AG09319 (cell line): ENCODE measurements at places on chromosomes 6 and 20.

DNA sequence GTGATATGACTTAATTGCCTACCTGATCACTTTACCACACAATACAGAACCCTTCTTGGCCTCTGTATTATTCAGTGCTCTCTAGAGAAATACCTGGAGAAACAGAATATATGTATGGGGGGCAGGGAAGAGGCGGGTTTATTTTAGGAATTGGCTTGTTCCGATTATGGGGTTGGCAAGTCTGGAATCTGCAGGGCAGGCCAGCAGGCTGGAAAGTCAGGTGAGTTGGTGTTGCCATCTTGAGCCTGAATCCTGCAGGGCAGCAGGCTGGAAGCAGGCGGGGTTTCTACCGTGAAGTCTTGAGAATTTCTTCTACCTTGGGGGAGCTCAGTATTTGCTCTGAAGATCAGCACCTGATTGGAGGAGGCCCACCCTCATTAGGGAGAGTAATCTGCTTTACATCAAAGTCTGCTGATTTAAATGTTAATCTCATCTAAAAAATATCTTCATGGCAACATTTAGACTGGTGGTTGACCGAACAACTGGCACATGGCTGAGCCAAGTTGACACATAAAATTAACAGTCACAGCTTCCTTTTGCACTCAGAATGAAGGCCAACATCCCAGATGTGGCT, 193.9 kb downstream of the ZDHHC14 start:
- DNase-seq, result no peak

- DNase-seq, result no peak
Measured at GRCh38 chr6:110544472-110544871, 68.1 kb upstream of the SLC22A16 start.

DNA sequence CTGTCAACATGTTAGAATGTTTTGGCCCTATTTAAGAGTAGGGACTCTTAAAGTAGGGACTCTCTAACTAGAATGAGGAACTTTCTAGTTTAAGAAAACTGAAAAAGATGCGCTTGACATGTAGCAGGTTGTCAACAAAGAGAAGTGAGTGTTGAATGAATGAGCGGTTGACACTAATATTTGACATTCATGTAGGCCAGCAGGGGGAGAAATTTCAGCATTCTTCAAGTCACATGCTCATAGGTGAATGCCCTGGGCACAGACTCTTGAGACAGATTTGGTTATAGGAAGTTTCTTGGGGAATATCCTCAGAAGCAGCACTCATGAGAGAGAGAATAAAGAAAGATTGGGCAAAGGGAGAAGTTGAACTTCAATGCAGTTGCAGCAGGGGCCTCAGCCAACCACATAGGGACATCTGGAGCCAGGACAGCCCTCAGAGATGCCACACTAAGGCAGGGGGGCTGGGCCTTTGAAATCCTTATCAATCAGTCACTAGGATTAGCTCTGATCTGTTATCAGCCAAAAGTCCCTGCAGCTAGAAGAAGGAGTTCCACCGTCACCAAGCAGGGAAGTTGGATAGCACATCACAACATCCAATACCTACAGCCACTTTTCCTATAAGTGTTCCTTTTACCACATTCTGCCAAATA, 145.1 kb upstream of the FKBP1C start:
- no peak for DNase-seq

DNA sequence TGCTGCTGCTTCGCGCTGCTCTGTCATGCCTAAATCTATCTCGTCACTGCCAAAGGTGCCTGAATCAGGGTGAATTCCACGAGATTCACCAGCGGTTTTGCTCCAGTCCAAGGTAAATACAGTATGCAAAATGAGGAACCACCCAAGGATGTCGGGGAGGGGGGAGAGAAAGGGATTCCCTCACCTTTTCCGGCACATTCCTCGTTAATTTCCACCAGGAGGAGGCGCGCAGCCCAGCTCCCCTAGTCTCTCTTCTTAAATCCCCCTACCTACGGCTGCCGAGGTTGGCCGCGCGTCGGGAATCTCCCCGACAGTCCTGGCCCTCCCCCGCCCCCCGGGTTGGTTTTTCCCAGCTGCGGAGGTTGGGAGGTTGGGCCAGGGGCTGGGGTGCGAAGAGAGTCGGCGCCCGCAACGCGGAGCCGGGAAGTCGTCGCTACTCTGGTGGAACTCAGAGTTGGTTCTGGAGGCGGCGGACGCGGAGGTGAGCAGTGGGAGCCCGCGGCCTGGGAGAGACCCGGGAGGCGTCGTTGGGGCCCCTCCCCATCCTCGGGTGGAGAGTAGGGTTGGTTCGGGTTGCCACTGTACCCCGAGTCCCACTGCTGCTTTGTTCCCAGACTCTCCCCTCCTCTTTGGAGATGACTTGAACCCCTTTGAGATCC, at the start of gene TPBG:
TSS of gene TPBG (plus strand) at position 390 of the 659 bp plus-strand sequence. CDS start 1,145 bp downstream, outside the sequence.
- DNase-seq, result no peak

- peak; percentile 84 for DNase-seq
Measured at GRCh38 chr20:9051508-9051907, 17.4 kb upstream of the PLCB4 start.

DNA sequence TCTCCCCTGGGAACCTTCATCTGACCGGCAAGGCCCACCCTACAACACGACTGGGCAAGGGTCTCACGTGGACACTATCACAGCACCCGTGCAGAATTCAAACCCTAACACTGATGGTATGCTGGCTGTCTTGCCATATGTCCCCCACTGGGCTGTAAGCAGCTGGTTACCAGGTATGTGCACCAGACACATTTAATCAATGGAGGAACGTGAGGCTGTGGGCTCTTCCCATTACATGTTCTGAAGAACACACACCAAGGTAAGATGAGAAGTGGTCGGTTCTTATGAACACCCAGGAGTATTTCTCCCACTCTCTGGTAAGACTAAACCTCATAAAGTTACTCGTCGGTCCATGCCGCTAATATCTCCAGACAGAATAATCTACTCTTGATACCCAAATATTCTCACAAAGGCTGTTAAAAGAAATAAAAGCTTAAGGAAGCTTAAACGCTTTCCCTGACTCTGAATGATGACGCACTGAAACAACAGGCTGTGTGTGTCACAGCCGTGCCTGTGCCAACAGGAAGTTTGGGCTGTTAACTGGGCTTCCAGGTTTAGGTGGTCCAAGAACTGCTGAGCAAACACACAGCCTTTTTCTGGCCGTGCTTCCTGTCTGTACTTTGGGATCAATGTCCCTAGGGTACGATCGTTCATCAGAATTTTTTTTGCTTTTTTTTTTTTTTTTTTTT, 75.3 kb downstream of the SLC23A2 start:
- DNase-seq, result no peak

DNA sequence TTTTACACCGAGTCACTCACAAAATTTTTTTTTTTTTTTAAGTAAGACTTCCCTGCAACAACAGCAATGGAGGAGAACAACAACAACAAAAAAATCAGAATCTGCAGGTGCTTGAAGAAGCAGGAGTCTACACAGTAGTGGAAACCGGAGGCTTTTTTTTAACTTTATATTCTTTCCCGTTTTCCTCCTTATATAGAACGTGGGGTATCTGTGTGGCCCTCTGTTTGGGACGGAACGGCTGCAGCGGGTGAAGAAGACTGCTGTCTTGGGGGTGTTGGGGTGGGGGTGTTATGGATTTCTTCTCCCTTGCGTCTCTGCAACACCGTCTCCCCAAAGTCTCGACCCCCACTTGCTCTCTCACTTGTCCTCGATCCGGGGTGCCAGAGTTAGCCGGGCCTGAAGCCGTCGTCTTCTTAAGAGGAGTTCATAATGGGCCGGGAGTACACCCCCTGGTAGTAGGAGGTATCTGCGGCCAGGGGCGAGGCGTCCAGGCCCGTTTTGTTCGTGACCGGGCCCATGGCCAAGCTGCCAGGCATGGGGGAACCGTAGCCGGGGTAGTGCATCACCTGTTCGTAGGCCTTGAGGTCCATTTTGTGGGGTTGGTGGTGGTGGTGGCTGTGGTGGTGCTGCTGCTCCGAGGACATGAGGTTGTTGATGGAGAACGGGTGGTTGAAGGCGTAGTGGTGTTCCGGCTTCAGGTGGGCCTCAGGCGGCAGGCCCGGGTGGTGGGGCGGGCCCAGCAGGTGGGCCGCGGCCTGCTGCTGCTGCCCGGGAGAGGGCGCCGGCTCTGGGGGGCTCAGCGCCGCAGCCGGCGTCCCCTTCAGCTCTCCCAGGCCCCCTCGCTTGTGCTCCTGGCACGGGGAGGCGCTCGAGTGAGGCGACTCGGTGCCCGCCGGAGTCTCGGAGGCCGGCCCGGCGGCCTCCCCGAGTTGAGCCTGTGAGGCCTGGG, 2.7 kb downstream of the FOXA2 start:
- no peak for DNase-seq

DNA sequence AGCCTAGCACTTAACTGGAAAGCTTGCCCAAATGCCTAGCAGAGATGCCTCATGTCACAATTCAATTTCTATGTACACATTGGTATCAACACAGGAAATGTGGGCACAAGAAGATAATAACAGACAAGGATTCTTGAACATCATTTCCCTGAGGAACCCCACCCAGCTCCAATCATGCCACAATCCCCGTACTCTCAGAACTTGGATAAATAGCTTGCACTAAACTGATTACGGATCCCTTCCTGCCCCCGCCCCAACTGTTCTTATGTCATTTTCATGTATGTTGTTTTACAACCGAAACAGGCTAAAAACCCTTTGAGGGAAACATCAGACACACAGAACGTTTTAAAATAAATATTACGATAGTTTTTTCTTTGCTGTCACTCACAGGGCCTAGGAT, 87.1 kb downstream of the BACH2 start:
- DNase-seq, result no peak

GRCh38 chr20:3751675-3752385, 15.7 kb downstream of the ADISSP start:
- DNase-seq, result no peak

- no peak for DNase-seq
Measured at GRCh38 chr6:119449331-119450156, 100.0 kb upstream of the MAN1A1 start.

- DNase-seq, result no peak
Measured at GRCh38 chr20:50746138-50746940, 15.0 kb downstream of the PARD6B start.

DNA sequence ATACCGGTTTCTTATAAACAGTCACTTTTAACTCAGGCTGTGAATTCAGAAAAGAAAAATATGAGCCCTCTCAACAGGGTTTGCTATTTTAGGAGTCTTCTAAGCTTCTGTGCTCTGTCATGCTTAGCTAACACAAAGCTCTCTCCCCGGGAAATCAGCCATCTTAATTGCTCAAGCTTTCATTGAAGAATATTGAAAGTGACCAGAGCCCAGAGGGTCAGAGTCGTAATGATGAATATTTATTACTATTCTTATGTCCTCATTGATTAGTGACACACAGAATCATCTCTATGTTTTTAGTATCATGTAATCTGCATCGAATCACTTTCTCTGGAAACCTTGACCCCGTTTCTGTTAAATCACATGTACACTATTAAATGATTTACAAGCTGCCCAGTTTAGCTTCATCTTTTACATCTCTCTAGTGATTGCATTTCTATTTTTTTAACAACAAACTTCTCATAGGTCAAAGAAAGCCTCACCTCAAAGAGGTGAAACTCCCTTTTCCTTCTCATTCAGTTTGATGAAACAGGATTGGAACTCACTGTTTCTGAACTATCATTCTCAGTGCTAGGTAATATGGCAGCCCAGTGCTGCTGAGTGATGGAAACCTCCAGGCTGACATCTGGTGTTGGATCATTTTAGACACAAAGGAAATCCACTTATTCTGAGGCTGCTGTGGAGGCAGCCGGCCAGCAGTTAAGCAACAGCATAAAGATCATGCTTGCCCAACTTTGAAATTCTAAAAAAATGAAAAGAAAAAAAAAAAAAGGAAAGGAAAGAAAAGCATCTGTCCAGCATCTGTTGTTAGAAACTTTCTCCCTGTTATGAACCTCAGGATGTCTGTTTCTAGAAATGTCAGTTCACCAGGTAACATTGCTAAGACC, 96.3 kb downstream of the RFPL4B start:
- DNase-seq, result peak; percentile 86

GRCh38 chr20:3681931-3682781, at the start of gene ADAM33:
ADAM33 (minus strand) TSS chr20:3682010; CDS start chr20:3682004, 6 bp downstream.
- no peak for DNase-seq

GRCh38 chr6:31609519-31610406, 5.3 kb upstream of the AIF1 start:
- DNase-seq, result no peak

GRCh38 chr6:136784910-136785746, 7.1 kb downstream of the MAP3K5 start:
- no peak for DNase-seq

GRCh38 chr6:130050230-130050629, 31.8 kb downstream of the L3MBTL3 start:
- DNase-seq, result peak; percentile 22

DNA sequence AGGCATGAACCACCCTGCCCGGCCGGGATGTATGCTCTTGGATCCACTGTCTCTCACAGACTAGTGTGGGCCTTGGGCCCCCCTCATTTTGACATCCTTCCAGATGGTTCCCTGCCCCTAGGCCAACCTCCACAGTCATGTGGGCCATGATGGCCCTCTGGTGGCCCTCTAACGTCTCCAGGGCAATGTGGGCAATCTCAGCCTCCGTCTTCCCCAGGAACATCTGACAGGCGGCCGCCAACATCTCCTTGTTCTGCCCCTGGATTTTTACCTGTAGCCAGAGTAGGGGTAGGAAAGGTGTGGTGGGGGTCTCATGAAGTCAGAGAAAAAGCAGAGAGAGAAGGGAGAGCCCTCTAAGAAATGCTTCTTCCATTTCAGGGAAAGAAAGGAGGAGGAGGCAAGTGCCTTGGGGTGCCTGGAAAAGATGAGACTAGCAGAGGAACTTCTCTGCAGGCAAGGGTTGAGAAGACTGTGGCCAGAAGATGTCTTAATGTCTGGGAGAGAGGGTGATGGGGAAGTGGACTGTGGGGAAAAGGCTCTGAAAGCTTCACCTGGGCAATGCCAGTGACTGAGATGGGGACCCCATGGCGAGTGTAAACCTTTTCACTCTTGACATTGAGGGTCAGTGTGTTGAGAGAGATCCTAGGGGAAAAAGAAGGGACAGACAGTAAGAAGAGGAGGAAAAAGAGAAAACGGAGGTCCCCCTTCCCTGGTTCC, 1.3 kb downstream of the FLOT1 start:
- no peak for DNase-seq

DNA sequence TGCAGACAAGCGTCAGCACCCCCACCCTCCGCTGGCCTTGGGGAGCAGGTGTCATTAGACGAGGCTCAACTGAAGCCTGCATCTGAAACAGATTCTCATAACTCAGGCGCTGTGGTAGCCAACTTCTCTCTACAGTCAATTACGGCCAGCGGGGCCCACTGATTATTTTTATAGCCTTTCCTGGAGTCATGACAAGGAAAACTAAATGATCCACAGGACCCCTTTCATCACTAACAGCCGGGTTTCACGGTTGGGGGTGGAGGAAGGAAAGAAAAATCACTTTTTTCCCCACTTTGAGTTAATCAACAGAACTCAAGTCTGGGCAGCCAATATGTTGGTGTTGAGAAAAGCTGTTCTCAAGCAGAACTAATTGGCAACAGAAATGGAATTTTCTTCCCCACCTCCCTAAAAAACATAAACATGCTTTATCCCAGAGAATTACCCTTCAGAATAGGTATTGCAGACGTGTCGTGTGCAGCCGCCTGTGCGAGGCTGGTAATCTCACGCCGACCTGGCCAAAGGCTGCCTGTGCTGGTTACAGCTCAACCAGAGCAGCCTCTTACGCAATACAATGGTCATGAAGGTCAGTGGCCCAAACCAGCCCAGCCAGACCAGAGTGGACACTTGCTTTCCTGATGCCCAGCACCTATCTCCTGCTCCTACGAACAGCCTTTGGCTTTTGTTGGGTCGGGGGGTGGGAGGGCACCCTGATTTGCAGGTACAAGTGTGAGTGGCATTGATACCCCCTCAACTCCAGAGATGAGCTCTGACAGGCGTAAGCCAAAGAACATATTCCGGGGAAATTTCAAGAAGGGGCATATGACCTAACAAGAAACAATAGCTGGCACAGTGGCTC, 11.0 kb downstream of the RIPOR3 start:
- DNase-seq, result peak; percentile 65

GRCh38 chr20:37464611-37465010, 56.4 kb upstream of the NNAT start:
- DNase-seq, result no peak
